ENCODE measurements at places on chromosomes 3 and 15. TPM values are rescaled to one million over a fixed set of nuclear protein-coding genes. Genes with fewer than 3 reads are reported as not detected.

DNA sequence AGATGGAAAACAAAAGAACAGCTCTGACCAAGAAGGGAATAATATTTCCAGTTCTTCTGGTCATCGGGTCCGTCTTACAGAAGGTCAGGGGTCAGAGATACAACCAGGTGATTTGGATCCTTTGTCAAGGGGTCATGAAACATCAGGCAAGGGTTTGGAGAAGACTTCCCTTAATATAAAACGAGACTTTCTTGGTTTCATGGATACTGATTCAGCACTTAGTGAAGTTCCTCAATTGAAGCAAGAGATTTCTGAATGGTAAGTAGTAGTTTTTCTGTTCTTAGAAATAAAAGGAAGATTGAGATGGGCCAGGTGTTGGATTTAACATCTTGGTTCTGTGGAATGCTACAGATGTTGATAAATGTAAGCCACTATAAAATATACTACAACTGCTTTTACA, 9.5 kb downstream of the MGA start:
- no peaks in the 10 kb centered on the region for H3K27me3 ChIP-seq
- peaks cover 14% of the 10 kb centered on the region for H3K4me1 ChIP-seq

- H3K36me3 ChIP-seq, result no peaks in the 10 kb centered on the region
- no peak overlapping the region for H3K27ac ChIP-seq
- H3K4me3 ChIP-seq, result no peak overlapping the region
- H3K27me3 ChIP-seq, result peaks cover 25% of the 10 kb centered on the region
- DNase-seq, result no peak
Observed at GRCh38 chr3:46097691-46098241, 70.5 kb upstream of the XCR1 start.

DNA sequence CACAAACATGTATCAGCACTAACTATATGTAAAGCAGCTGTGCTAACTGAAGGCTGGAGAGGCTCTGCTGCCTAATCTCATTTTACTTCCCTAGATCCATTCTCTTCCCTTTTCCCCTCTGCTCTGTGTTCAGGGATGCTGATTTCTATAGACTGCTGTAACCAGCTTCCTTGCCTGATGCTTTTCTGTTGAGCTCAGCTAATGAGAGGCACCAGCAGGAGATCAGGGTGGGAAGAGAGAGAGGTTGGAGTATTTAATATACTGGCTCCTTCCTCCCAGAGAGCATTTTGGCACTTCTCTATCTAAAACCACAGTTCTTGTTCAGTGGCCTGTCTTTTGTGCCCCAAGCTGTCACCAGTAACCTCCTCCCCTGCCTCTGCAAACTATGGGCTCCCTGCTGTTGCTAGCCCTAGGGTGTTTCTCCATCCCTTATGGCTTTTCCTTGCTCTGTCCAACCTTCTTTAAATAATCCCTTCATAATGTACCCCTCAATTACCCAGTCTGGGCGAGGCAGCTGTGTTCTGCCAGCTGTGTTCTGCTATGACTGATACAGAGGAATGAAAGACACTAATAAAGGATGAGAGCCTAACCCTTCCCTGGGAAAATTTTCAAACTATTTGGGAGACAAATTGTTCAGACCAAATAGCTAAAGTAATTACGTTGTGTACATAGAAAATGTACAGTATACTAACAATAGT, 69.5 kb downstream of the CADPS start:
- H3K27me3 ChIP-seq, result peaks cover 3% of the 10 kb centered on the region
- no peak for DNase-seq
- no peak overlapping the region for H3K27ac ChIP-seq
- H3K4me1 ChIP-seq, result no peaks in the 10 kb centered on the region

DNA sequence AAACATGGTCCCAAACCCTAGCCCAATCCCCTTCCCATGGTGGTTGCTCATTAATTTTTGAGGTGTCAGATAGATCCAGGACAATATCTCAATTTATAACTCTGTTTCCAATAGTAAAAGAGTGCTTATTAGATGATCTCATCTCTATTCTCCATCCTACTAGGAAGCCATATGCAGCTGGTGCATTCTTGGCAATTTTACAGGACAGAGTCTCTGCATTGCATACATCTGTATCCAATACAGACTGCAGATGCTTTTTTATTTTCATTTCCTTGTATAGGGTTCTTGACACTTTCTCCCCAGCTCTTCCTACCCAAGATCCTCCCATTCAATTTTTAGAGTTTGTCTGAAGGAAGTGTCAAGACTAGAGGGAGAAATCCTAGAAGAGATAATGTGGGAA, 194.8 kb upstream of the DPH6 start:
- DNase-seq, result no peak
- H3K27me3 ChIP-seq, result no peaks in the 10 kb centered on the region
- no peak overlapping the region for H3K27ac ChIP-seq
- H3K4me3 ChIP-seq, result no peak overlapping the region

DNA sequence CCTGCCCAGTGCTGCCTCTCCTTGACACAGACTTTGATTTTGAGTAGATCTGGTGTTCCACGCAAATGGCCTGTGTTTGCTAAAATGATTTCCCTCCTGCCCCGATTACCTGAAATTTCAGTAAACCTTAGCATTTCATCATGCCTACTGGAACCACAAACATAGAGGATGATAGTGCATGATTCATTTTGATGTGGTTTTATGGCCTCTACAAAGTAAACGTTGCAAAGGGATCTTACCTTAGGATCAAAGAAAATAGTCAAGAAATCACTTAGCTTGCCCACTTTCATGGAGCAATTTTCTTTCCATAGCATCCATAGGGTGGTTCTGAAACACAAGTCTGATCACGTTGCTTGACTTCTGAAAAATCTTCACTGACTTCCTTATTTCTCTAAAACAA, 524.6 kb upstream of the ATP11B start:
- no peak overlapping the region for H3K27ac ChIP-seq
- no peaks in the 10 kb centered on the region for H3K36me3 ChIP-seq
- H3K4me3 ChIP-seq, result no peak overlapping the region
- peaks cover 15% of the 10 kb centered on the region for H3K27me3 ChIP-seq
- DNase-seq, result no peak
- no peaks in the 10 kb centered on the region for H3K4me1 ChIP-seq

DNA sequence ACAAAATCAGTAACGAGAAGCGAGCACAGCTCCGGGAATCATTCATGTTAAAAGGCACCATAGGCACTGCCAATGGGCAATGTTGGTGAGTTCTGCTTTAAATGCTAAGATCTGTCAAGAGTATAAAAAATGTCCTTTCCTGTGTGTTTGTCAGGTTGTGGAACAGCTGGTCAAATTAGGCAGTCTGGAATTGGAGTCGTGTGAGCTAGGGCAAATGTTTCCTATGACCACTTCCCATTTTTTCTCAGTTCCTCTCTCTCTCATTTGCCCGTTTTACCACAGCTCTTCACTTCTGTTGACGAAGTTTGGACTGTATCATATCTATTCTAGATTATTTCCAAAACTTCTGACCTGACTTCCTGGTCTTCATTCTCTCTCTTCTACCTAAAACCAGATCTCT, 60.8 kb upstream of the GOLIM4 start:
- H3K36me3 ChIP-seq, result no peaks in the 10 kb centered on the region
- H3K27me3 ChIP-seq, result peaks cover 33% of the 10 kb centered on the region
- no peak for DNase-seq

- no peak overlapping the region for H3K4me3 ChIP-seq
- H3K27ac ChIP-seq, result no peak overlapping the region
- no peak for DNase-seq
- H3K27me3 ChIP-seq, result no peaks in the 10 kb centered on the region
Observed at GRCh38 chr3:49512781-49513355, 41.4 kb upstream of the BSN start.

DNA sequence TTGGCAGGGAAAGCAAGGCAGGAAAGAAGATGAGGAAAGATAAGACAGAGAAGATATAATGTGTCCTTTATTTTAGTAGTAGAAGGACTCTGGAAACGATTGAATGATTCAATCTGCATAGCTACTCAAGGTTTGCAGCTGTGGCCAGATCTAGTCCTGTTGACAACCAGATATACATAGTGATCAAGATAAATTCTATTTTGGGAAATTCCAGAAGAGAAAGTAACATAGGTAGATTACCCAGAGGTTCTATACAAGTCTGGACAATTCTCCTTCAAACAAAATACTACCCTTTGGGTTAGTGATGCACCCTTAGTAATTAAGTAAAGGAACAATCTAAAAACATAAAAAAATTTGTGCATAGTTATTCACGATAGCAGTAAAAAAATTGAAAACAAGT, 9.4 kb downstream of the TERC start:
- peaks cover 19% of the 10 kb centered on the region for H3K27me3 ChIP-seq
- no peak overlapping the region for H3K4me3 ChIP-seq
- no peak for DNase-seq
- H3K27ac ChIP-seq, result no peak overlapping the region

GRCh38 chr3:18660059-18660458, 234.9 kb upstream of the SATB1 start:
- no peak overlapping the region for H3K4me3 ChIP-seq
- no peak for DNase-seq
- no peaks in the 10 kb centered on the region for H3K4me1 ChIP-seq
- no peak overlapping the region for H3K27ac ChIP-seq

GRCh38 chr3:5630406-5630805, 442.9 kb downstream of the EDEM1 start:
- no peak overlapping the region for H3K4me3 ChIP-seq
- no peaks in the 10 kb centered on the region for H3K4me1 ChIP-seq
- H3K27me3 ChIP-seq, result no peaks in the 10 kb centered on the region
- no peak overlapping the region for H3K27ac ChIP-seq
- DNase-seq, result no peak
- no peaks in the 10 kb centered on the region for H3K36me3 ChIP-seq

GRCh38 chr3:56899851-56900250, 98.1 kb upstream of the ARHGEF3 start:
- no peaks in the 10 kb centered on the region for H3K27me3 ChIP-seq
- H3K4me3 ChIP-seq, result no peak overlapping the region
- DNase-seq, result no peak
- H3K36me3 ChIP-seq, result no peaks in the 10 kb centered on the region
- H3K4me1 ChIP-seq, result no peaks in the 10 kb centered on the region
- no peak overlapping the region for H3K27ac ChIP-seq

- no peak overlapping the region for H3K4me3 ChIP-seq
- peak overlapping the region; percentile 16 for H3K27ac ChIP-seq
- H3K36me3 ChIP-seq, result no peaks in the 10 kb centered on the region
- H3K4me1 ChIP-seq, result peaks cover 27% of the 10 kb centered on the region
- no peaks in the 10 kb centered on the region for H3K27me3 ChIP-seq
Observed at GRCh38 chr15:27686369-27686768, 412.7 kb downstream of the OCA2 start.

- peaks cover 37% of the 10 kb centered on the region for H3K27me3 ChIP-seq
- H3K27ac ChIP-seq, result no peak overlapping the region
- no peaks in the 10 kb centered on the region for H3K4me1 ChIP-seq
- no peaks in the 10 kb centered on the region for H3K36me3 ChIP-seq
Observed at GRCh38 chr15:25993506-25993905, 130.4 kb upstream of the ATP10A start.

DNA sequence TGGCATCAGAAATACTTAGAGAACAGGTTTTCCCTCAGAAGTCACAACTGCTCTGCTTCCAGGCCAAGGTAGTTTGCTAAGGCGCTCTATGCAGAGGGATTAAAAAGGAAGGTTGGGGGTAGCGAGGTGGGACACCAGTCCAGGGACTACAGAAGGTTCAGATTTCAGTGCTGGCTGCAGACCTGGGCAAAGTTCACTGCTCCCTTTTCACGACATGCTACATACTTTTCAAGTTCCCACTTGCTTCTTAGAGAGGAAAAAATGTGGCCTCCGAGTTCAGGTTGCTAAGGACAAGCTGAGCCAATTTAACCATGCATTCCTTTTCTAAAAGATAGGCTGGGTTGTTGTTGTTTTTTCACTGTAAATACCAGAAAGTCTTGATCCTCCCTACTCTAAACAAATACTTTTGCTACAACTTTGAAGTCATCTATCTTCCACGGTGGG, 158.6 kb upstream of the NR2F2 start:
- H3K36me3 ChIP-seq, result peaks cover 11% of the 10 kb centered on the region
- no peak for DNase-seq
- H3K27me3 ChIP-seq, result no peaks in the 10 kb centered on the region
- H3K4me1 ChIP-seq, result peaks cover 7% of the 10 kb centered on the region
- H3K27ac ChIP-seq, result no peak overlapping the region

GRCh38 chr3:119733812-119734211, 31.0 kb downstream of the CFAP91 start:
- H3K36me3 ChIP-seq, result no peaks in the 10 kb centered on the region
- DNase-seq, result no peak
- no peaks in the 10 kb centered on the region for H3K27me3 ChIP-seq
- peaks cover 11% of the 10 kb centered on the region for H3K4me1 ChIP-seq
- H3K27ac ChIP-seq, result no peak overlapping the region

DNA sequence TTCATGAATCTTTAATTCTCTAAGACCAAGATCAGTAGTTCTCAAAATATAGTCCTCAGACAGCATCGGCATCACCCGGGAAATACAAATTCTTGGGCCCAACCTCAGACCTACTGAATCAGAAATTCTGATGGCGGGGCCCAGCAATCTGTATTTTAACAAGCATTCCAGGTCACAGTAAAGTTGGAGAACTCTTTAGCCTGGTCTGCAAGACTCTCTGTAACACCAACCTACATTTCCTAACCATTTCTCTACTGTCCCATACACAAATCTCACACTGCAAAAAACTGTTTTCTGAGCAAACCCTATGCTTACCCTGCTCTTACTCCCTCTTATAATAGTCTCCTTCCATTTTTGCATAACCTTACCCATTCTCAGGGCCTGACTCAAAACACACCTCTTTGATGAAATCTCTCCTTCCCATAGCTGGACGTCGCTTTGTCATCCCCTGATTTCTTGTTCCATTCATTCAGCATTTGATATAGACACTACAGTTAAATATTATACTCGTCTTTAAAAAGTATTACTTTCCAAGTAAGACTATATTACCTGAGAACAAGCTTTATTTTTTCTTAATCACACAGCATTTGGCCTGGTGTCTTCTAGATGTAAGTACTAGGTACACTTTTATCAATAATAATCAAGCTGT, 83.3 kb upstream of the MYO5C start:
- no peak overlapping the region for H3K27ac ChIP-seq
- H3K4me3 ChIP-seq, result no peak overlapping the region
- H3K27me3 ChIP-seq, result no peaks in the 10 kb centered on the region
- H3K36me3 ChIP-seq, result peaks cover 63% of the 10 kb centered on the region
- DNase-seq, result no peak

- no peak for DNase-seq
- peaks cover 30% of the 10 kb centered on the region for H3K27me3 ChIP-seq
- no peaks in the 10 kb centered on the region for H3K36me3 ChIP-seq
- H3K4me3 ChIP-seq, result no peak overlapping the region
- no peak overlapping the region for H3K27ac ChIP-seq
Observed at GRCh38 chr3:46010519-46011113, 15.0 kb upstream of the FYCO1 start.

- no peak overlapping the region for H3K4me3 ChIP-seq
- H3K27me3 ChIP-seq, result peaks cover 67% of the 10 kb centered on the region
- H3K4me1 ChIP-seq, result no peaks in the 10 kb centered on the region
- DNase-seq, result no peak
- no peak overlapping the region for H3K27ac ChIP-seq
Observed at GRCh38 chr3:72204452-72204851, 419.5 kb upstream of the PROK2 start.

GRCh38 chr3:189606774-189607173, 24.4 kb upstream of the TP63 start:
- H3K27ac ChIP-seq, result no peak overlapping the region
- H3K36me3 ChIP-seq, result peaks cover 4% of the 10 kb centered on the region
- H3K4me1 ChIP-seq, result no peaks in the 10 kb centered on the region
- H3K27me3 ChIP-seq, result no peaks in the 10 kb centered on the region
- DNase-seq, result no peak

The PRSS50 gene
- total RNA-seq, result not detected

The SEMA7A gene
- 0.37 TPM for total RNA-seq

The CFAP100 gene
- not detected for total RNA-seq

The GMPPB gene
- total RNA-seq, result 27.3 TPM

The PLOD2 gene
- total RNA-seq, result 97.1 TPM

The ATP13A5 gene
- not detected for total RNA-seq

The GPR176 gene
- 22.0 TPM for total RNA-seq

The LTF gene
- not detected for total RNA-seq
